ENCODE measurements at places on chromosomes 16 and 17. TPM values are rescaled to one million over a fixed set of nuclear protein-coding genes. Genes with fewer than 3 reads are reported as not detected.
A peak's percentile ranks its signal among the peaks of the same experiment; 100 is the strongest.

IL4R gene
- polyA plus RNA-seq = 16.9 TPM

DNA sequence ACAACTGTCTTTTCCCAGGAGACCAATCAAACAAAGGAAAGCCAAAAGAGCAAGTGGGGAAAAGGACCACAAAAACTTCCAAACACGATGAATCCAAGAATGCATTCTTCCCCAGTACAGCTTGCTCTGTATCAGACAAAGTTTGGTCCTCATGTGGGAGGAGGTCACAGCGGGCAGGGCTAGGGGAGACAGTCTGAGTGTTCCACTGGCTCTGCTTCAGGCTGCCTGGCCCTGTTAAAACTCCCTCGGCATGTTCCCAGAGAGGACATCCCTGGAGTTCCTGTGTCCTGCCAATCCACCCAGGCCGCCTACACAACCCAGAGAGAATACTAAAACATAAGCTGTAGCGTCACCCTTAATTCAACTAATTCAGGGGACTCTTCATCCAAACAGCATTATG lies 415.1 kb upstream of the DYNLRB2 start:
- DNase-seq = no peak

DNA sequence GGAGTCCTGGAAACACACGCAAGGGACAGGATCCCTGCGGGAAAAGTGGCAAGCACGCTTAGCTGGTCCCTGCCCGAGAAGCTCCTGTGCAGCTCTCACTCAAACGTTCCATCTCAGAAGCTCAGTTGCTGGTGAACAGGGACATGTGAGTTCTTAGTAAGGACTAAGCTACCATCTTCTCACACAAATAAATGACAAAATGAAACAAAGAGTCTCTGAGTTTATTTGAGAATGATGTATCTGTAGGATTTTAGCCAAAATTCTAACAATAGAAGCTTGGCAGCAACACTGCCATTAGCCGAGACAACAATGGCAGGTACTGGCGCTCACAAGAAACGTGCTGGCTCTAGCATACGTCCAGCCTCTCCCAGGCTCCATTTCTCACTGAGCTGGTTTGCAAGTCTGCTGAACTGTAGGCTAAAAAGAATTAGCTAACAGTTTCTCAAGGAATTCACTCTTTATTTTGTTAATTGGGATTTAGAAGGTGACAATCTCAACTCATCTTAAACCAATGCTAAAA lies 90.2 kb downstream of the VPS53 start:
- no peak for DNase-seq

LDHD gene
- polyA plus RNA-seq = 0.83 TPM

DNA sequence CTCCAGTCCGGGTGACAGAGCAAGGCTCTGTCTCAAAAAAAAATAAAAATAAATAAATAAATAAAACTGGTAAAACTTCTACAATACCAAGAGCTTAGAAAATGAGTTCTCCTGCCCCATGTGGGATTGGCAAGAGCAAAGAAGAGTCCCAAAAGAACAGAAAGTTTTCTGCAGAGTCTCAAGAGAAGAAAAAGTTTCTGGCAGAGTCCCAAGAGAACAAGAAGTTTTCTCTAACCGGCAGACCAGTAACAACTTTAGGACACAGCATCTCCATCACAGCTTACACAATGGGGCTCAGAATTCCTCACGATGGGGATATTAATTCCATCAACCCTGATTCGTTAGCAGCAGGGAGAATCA lies 1.1 kb downstream of the SLC39A11 start:
- no peak for DNase-seq

DNA sequence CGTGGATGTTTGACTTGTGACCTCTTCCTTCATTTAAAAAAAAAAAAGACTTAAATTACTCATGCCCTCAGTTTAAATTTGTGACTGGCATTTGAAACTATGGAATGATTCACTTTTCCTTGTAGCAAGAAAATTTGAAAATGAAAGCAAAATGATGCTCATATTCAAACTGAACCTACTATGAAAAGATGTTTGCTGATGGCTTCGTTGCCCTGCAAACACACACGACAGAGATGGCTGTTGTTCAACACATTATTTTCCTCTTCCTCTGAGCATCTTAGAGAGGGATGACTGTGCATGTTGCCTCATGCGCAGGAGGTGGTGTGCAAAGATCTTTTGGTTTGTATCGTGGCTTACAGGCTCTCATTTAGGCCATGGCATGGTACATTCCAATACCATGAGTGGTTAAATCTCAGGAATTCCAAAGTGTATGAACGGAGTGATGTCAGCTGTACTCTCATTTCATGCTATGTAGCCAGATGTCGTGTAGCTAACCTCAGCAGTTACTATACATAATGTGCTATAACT lies 164.5 kb downstream of the PRKCA start:
- DNase-seq = peak; percentile 97

DNA sequence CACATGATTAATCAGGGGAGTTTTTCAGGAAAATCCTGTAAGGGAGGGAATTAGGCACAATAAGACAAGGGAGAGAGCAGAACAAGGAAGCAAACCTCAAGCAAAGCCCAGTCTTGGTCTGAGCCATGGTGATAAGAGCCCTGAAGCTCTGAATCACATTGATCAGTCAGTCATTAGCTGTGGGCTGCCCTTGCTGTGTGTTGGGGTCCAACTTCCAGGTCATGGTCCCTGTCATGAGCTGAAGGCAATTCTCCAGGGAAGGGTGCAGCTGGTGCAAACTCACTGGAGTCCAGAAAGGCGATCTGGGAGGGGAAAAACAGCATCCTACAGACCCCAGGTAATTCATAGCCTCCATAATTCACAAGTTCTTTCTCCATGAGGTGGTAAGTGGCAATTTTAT lies 89.9 kb downstream of the CYLD start:
- DNase-seq = no peak

- DNase-seq = no peak
These were observed 47.1 kb downstream of the EPN2 start for GRCh38 chr17:19284005-19284959.

WRAP53 gene
- polyA plus RNA-seq = 34.0 TPM

MYCBPAP gene
- 1.2 TPM for polyA plus RNA-seq

- DNase-seq = no peak
These were observed 3.4 kb downstream of the CEP295NL start for GRCh38 chr17:78899361-78900260.

FOXN1 gene
- polyA plus RNA-seq = not detected

METTL22 gene
- 22.8 TPM for polyA plus RNA-seq

KRT36 gene
- not detected for polyA plus RNA-seq

- DNase-seq = peak; percentile 42
These were observed 36.9 kb downstream of the TBX4 start for GRCh38 chr17:61488878-61489718.

GRCh38 chr16:70476272-70477020 lies 22.1 kb downstream of the FCSK start:
- no peak for DNase-seq
